ENCODE measurements at places on chromosomes 3 and 15.

DNA sequence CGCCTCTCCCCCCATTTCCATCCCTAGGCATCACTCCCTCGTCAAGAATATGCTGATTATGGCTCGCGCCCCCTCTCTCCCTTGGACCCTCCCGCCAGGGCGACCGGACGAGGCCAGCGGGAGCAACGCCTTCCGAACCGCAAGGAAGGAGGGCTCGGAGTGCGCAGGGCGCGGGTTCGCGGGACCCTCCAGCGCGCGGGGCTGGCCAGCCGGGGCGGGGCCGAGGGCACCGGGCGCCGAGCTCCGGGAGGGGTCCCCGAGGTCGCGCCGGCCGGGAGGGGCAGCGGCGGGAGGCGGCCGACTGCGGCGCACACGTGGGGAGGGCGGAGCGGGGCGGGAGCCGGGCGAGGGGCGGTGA, 483 bp downstream of the EHD4 start:
- no peak for DNase-seq

- DNase-seq: no peak
Measured at GRCh38 chr3:138824114-138824506, 10.6 kb downstream of the PIK3CB start.

GRCh38 chr3:96619475-96619874, 194.9 kb upstream of the EPHA6 start:
- DNase-seq: no peak

- no peak for DNase-seq
Measured at GRCh38 chr3:126478581-126479310, 3.1 kb upstream of the ZXDC start.

DNA sequence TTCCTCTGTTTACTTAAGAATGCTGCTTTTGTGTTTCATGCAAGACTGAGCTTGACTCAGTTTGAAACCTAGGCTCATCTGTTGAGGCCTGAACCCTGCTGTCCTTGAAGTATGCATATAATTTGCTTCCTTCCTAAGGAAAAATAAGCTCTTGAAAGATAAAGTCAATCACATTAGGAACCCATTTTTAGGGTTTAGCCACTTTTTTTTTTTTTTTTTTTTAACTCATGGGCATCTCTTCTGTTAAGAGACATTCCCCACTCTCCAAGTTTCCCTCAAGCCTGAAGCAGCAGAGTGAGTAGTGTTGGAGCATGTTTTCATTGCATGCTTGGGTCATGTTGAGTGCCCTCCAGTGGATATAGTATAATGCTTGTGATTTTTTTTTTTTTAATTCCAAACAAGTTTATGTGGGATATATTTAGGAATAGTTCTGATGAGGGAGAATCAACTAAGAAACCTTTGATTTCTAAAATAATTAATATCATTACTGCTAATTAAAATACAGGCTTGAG, 3.6 kb downstream of the CTNNB1 start:
- DNase-seq: no peak

- no peak for DNase-seq
Measured at GRCh38 chr3:187621881-187622280, 48.3 kb downstream of the SST start.

DNA sequence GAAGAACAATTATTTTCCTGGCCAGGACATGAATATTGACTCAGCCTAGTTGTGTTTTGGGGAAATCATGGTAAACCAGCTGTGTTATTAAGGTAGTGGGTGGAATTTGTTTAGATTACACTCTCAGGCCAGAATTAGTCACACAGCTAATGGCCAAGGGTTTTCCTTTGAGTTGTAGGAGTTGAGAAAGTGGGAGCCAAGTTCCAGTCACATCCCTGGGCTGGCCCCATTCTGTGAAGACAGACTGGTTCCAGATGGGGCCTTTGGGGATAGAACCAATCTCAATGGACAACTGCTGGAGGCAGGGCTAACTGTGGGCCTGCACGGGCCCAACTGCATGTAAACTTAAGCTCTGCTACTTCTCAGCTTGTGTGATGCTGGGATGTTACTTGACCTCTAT, 1.4 kb upstream of the RASL12 start:
- DNase-seq: no peak

GRCh38 chr3:157362348-157362747, 74.3 kb upstream of the PTX3 start:
- DNase-seq: no peak

- DNase-seq: no peak
Measured at GRCh38 chr3:24648063-24648462, 153.4 kb upstream of the THRB start.

GRCh38 chr3:58570851-58571250, 6.3 kb downstream of the FAM107A start:
- DNase-seq: no peak

Measured in hypothalamus (tissue), 51 donors.